ENCODE measurements at places on chromosomes 16 and 17. TPM values are rescaled to one million over a fixed set of nuclear protein-coding genes. Genes with fewer than 3 reads are reported as not detected.

The CACNA1G gene
- not detected for total RNA-seq

The ABCA9 gene
- not detected for total RNA-seq

The TBC1D3L gene
- total RNA-seq: 4.5 TPM

The FNDC8 gene
- not detected for total RNA-seq

DNA sequence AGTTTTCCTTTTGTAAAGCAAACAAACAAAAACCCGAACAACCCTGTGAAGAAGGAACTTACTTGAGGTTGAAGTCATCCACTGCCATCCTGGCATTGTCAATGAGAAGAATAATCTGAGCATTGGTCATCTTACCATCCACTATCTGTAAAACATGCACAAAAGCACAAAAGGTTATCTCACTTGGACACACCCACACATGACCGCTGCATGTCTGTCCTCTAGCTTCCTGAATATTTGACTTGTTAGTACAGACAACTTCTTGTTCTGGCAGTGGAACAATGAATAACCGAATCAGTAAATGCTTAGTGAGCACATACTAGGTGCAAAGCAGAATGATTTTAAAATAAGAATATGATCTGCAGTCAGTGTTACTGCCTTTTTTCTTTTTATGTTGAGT lies 6.1 kb downstream of the KRT23 start:
- peaks cover 15% of the 10 kb centered on the region for H3K27me3 ChIP-seq
- H3K27ac ChIP-seq: no peak overlapping the region
- H3K36me3 ChIP-seq: no peaks in the 10 kb centered on the region
- no peak overlapping the region for H3K4me3 ChIP-seq
- DNase-seq: no peak
- no peaks in the 10 kb centered on the region for H3K4me1 ChIP-seq

All from activated naive CD8-positive, alpha-beta T cell treated with anti-CD3 and anti-CD28 coated beads for 36 hours (primary cell).